ENCODE measurements at places on chromosomes 5 and 9.

- DNase-seq, result no peak
Observed at GRCh38 chr5:177339107-177339638, 12.3 kb downstream of the LMAN2 start.

DNA sequence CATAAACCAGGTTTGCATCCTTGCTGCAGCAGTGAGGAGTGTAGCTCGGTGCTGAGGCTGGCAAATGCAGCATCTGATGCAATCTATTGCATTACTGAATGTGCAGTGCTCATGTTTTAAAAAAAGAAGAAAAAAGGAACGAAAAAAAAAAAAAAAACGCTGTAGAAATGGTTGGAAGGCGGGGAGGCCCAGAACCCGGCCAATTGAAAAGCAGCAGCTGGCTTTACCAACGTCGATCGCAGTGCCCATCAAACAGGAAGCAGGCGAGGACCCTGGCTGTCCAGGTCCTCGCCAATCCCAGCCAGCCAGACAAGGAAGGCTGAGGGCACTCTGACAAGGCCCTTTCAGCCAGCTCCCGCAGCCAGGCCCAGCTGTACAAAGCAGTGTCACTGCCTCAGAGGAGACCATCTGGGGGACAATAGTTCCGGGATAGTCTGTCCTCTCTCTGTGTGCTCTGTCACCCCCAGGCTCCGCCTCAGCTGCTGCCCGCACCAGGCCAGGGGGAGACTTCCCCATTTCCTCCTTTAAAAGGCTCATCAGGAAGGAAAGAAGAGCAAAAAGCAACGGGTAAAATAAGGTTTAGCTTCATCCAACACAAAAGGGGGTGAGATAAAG lies 21.8 kb upstream of the CPEB4 start:
- no peak for DNase-seq

- DNase-seq, result peak; percentile 11
Observed at GRCh38 chr5:161546095-161546469, 443 bp downstream of the GABRB2 start.

GRCh38 chr5:112210430-112211005 lies 208.6 kb downstream of the EPB41L4A start:
- DNase-seq, result no peak

DNA sequence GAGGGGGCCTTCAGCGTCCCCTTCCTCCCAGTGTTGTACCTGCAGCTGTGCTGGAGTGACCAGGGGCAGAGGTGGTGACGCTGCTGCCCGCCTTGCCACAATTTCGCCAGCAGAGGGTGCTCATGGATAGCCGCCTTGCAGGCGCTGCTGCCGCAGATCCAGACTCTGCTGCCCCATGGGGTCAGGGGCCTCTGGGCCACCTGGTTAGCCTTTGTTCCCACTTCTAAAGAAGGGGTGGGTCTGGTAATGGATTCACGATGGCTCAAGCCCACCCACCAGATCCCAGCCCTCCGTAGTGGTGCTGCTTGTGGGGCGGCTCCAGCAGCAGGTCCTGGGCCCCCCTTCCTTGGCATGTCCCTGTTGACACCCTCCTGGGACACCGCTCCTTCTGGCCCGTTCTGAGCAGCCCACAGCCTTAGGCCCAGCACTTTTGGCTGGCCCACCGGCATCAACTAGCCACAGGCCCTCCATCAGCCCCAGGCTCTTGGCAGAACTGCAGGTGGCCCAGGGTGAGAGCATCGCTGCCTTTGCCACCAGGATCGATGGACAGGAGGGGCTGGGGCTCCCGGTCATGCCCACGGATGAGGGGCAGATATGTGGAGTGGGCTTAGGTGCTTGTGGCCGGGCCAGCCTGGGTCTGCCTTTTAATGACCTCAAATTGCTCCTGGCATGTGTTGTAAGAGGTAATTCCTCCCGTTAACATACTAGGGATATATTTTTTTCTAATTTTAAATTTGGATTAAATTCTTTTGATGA lies 57.2 kb downstream of the COL5A1 start:
- no peak for DNase-seq

DNA sequence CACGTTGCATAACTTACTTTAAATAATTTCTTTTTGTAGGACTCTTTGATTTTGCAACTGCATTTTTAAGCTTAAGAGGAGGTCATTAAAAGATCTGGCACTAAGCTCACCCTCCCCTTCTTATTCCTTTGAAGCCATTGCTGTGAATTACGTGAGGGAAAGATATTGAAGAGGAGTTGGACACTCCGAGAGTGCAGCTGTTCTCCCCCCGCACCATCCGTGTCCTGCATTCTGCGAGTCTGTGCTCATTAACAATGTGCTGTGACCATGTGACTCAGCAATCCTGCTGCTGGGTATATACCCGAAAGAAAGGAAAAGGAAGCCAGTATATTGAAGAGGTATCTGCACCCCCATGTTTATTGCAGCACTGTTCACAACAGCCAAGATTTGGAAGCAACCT lies 40.0 kb downstream of the NXNL2 start:
- no peak for DNase-seq

DNA sequence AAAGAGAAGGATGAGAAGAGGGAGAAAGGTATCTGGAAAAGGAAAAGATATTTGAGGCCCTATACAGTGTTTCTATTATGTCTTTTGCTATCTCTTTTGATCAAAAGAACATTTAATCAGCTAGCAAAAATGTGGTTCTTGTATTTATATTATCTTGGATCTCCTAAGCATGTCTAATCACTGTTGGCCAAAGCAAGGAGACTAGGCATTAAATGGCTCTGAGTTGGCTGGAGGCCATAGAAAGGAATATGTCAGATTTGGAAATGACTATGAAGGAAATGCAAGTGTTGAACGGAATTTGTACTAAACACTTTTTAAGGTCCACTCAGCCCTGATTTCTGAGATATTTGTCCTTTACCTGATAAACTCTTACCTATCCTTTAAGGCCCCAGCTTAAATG lies 22.4 kb upstream of the THG1L start:
- no peak for DNase-seq

- DNase-seq, result no peak
Observed at GRCh38 chr5:97838214-97838613, 655.2 kb upstream of the RIOK2 start.

- DNase-seq, result no peak
Observed at GRCh38 chr5:126490167-126490940, 67.1 kb downstream of the GRAMD2B start.

DNA sequence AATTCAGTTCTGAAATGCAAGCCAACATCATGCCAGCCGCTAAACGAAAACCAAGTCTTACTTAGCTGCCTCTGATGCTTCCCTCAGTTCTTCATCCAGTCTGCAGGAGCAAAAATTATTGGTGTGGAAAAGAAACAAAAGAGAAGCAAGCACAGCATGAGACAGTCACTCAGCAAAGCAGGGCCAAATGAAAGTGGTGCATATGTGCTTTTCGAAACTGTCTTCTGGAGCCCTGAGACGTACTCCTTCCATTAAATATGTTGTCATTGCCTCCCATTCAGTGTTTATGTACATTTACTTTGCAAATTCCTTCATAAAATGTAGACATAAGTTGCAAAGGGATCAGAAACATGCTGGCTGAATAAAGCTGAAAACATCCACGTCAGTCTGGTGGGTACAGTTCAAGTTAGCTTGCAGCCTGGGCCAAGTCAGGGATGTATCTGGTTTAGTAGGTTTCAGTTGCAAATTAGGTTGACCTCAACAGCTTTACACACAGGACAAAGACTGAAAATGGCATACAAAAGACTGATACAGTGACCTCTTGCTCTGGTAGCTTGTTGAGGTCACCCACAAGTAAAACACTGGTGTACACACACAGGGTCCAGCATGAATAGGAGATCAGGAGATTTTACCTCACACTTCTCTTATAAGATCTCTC lies 139.7 kb upstream of the PCA3 start:
- no peak for DNase-seq

DNA sequence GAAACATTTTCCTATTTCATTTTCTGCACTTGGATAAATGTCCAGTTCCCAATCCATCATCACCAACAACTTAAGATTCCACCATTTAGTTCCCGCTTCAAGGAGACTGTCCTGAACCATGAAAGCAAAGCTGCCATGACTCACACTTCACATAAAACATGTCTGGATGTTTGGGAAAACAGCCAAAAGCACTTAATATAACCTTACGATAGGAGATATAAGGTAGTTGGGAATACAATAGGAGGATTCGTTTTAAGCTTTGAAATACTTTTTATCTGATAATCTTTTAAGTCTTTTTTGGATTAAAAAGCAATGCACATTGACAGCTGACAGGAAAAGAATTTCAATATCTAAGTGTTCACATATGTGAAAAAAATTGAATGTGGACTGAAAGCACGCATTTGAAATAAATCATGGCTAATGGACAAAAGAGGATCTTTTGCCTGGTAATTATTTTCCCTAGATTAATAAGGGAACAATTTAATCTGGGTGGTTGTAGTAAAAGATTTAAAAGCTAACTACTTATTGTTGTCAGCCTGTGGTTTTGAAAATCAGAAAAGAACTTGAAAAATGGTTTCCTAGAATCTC lies 17.3 kb upstream of the TGFBI start:
- DNase-seq, result no peak

- no peak for DNase-seq
Observed at GRCh38 chr5:16483361-16483760, 17.8 kb upstream of the ZNF622 start.

DNA sequence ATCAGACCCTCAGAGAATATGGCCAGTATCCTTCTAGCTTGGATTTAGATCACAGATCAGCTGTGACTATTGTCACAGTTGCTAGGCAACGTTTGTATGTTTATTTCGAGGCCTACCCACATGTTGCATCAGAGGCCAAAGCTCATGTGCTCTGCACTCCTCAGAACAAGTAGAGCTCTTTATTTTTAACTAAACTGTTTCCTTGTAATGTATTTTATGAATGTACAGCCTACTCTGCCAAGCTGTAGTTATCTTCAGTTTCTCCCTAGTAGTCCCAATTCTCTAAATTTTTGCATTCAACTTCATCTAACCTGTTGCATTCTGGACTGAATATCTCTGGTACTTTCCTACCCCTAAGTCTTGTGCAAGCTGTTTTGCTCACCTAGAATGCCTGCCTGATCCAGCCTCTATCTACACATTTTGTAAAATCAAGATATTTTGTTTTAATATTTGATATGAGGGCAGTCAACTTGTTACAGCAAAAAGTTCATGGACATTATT lies 52.8 kb downstream of the CAST start:
- DNase-seq, result no peak

- DNase-seq, result no peak
Observed at GRCh38 chr5:181281077-181281983, 20.4 kb upstream of the TRIM52 start.

- no peak for DNase-seq
Observed at GRCh38 chr5:173967241-173967640, 21.7 kb upstream of the C5orf47 start.

DNA sequence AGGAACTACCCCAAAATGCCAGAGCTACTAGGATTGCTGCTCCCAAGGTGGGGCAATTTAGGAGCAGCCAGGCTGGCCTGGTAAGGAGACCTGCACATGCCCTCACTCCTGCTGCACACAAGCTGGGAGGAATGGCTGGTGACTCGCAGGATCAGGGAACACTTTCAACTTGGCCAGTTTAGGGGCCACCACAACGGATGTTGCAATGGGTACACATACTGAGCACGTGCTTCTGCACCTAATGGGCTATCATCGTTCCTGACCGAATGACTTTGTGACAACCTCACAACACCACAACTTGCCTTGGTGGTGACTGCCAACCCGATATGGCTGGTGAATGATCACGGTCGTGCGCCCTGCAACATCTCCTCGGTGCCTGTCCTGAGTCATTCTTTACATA lies 172.0 kb downstream of the ROR2 start:
- no peak for DNase-seq

DNA sequence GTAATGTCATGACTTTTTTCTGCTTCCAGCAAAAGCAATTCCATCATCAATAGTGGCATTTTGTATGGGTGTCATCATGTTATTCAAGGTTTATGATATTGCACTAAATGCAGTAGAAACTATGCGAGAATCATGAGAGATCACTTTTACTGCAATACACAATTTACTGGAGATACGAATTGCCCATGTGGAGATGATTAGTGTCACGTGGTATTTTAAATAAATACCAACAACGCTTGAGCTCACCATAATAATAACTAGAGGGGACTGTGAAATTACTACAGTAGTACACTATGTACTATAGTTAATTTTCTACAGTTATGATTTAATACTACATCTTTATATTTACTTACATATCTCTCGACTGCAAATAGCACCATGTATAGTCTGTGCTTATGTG lies 49.7 kb downstream of the FAM174A start:
- no peak for DNase-seq

GRCh38 chr5:124705577-124705976 lies 40.9 kb downstream of the ZNF608 start:
- no peak for DNase-seq

DNA sequence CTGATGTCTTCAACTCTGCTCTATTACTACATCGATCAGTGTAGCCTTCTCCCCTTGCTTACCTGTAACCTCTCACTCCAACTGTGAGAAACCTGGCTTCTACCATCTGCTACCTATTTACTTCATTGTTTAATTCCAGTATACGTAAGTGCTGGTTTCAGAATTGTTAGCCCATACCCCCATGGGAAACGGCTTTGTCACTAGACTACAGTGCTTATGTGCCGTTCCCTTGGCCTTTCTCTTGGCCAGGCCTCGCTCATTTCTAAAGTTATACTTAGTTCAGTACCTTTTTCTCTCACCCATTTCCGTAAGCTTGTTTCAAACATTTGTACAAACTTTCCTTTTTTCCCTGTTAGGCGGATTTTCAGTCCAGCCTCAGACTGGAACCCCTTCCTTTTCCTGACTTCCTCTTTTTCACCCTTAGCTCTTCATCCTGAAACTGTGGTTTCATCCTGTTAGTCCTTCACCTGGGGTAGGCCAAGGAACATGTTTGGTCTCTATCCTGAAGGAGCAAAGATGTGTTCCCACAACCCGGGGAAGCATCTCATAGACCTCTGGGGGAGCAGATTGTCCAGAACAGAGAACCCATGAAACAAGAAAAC lies 21.7 kb downstream of the ALG2 start:
- DNase-seq, result no peak

- no peak for DNase-seq
Observed at GRCh38 chr5:180364306-180364856, 11.2 kb upstream of the GFPT2 start.

GRCh38 chr5:96279801-96280542 lies 153.1 kb downstream of the PCSK1 start:
- no peak for DNase-seq

- no peak for DNase-seq
Observed at GRCh38 chr9:113258282-113258681, 17.1 kb downstream of the CDC26 start.

DNA sequence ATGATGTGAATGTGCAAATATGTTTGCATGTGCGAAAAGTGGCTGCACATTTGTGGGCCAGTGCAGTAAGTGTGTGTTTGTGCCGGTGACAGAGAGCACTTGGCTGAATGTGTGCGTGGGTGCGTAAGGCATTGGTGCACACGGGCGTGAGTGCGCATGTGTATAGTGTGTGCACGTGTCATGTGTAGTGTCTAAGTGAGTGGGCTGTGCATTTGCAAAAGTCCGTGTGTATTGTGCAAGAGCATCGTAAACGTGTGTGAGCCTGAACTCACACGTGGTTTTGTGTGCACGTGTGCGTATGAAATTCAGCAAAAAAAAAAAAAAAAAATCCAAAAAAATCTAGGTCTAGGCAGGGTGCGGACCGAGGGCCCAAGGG lies 6.5 kb upstream of the EBF1 start:
- DNase-seq, result no peak
